Activated CD4-positive, alpha-beta T cell treated with anti-CD3 and anti-CD28 coated beads, Interleukin-2, amount 50 U/mL, for 48 hours (primary cell): ENCODE measurements at places on chromosomes 13 and 19.

- no peak for DNase-seq
These were observed 102.1 kb downstream of the IRS2 start for GRCh38 chr13:109684084-109684823.

GRCh38 chr19:6773323-6773931 lies 919 bp downstream of the VAV1 start:
- peak; percentile 78 for DNase-seq

- DNase-seq: no peak
These were observed 316.0 kb downstream of the PCDH9 start for GRCh38 chr13:66914155-66914554.

DNA sequence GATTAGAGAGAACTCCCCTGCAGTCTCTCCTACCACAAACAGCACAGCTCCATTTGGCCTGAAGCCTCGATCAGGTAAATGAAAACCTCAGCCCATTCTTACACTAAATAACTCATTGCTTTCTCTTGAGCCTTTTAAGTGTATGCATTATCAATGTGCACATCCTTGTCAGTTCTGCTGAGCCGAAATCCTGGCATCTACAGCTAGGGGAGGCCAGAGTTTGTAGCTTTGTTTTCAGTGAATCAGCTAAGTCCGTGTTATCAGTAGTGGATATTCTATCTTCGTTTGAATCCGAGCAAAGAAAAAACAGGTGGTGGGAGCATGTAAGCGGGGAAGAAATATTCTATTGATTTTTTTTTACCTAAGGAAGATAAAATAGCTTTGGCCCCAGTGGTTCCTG lies 84.4 kb downstream of the ESD start:
- DNase-seq: no peak

- no peak for DNase-seq
These were observed 43.6 kb downstream of the PHF11 start for GRCh38 chr13:49539313-49539712.

GRCh38 chr13:111061358-111062045 lies 53.6 kb upstream of the ARHGEF7 start:
- DNase-seq: no peak

DNA sequence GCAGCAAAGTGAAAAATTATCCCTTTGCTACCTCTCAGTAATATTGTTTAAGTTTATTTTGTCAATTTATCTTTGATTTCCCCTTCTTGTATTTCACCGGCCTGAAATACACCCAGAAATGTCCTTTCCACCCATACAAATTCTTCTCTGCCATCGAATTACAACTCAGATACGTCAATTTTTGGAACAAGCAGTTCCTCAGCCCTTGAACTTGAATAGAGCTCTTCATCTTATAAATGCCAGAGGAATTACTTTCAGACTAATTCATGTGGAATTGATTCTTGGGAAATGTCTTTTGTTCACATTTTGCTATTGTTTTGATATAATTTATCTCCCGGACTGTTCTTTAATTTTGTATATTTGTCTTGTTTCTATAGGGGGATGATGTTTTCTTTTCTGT lies 1359.3 kb upstream of the MIR17HG start:
- no peak for DNase-seq

GRCh38 chr13:34696296-34696695 lies 245.8 kb upstream of the NBEA start:
- DNase-seq: no peak

GRCh38 chr19:19040417-19040816 lies 7.0 kb downstream of the ARMC6 start:
- no peak for DNase-seq

DNA sequence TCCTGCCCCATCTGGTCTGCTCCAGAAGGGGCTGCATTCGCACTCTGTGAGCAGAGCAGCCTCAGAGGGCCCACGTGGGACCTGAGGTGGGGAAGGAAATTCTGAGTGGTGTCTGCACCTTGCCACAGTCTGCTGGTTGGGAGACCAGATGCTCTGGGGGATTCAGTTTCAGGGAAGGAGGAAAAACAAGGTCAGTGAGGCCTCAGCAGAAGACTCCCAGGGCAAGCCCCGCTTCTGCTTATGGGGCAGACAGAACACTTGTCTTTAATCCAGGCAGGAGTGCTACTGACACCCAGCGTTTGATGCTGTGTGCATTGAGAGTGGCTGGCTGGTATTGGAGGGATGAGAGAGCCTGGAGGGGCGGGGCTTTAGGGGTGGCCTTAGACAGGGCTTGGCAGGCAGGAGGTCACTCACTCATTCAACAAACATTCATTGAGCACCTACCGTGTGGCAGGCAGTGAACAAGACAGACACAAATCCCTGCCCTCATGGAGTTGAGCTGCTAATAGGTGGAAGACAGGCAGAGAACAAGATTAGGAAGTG lies 4.9 kb upstream of the CLEC17A start:
- peak; percentile 21 for DNase-seq

DNA sequence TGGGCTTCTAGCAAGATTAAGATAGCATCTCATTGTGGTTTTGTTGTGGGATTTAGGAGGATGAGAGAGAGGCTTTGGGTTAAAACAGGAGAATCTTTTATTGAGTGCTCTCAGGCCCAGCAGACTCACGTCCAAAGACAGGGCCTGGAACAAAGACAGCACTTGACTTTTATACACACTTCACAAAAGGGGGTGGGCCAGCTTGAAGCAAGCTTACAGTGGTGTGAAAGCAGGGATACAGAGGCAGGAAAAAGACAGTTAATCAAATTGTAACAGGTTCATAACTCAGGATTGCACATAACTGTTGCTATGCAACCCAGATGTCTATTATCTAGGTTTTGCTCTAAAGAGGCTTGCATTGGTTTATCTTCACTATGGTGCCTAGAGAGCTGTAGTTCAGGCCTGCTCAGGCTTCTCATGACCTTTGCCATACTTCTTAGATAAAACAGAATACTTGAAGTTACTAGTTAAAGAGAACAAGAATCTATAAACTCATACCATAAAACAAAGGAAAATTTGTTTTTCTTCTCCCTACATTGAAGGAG lies 42.2 kb upstream of the CEACAM21 start:
- no peak for DNase-seq

- peak; percentile 25 for DNase-seq
These were observed 29.0 kb downstream of the ARID3A start for GRCh38 chr19:954672-955494.

DNA sequence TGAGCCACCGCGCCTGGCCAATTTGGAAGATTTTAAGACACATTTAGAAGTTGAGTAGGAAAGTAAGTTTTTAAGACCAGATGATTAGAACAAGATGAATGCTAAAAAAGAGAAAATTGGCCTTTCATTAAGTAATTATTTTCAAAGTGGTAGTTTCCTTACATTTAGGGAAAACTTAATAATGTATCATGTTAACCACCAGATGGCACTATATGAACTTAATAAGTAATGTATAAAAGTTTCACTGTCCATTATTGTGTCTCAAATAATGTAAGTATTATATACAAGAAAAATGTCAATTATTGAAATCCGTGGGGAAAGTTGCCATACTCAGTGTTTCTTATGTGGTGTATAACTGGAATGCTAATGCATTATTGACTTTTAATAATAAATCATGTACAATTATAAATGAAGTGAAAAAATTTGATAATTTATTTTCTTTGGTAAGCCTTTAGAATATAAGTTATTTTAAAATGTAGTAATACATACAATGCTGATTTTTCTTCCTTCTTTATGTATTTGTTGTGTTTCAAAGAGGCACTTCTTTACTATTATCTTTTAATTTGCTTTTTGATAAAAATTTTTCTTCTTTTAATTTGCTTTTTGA lies 29.2 kb downstream of the COG6 start:
- no peak for DNase-seq

- DNase-seq: peak; percentile 92
These were observed 3.0 kb downstream of the IRF2BP1 start for GRCh38 chr19:45882652-45883585.

DNA sequence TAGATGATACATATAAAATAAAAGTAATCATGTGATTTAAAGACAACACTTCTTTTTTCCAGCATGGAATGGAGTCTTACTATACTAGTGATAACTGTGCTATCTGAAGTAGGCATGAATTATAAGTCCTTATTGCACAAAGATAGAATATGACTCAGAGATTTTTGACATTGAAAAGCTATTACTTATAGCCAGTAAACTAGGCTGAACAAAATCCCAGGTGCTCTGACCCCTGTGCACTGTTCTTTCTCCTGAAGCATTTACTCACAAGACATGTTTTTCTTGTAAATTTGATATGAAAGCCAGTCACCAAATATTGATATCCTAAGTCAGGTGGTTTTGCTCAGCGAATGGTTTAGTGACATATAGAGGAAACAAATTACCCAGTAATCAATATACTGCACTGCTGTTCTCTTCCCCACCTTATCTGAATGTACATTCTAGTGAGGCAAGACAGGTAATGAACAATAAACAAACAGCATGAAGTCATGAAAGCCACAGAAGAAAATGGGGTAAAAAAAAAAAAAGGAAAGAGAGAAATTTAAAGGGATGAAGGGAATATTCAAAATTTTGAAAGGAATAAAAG lies 1567.0 kb upstream of the SPRY2 start:
- DNase-seq: no peak
